Epithelial cell of umbilical artery (primary cell): ENCODE measurements at places on chromosomes 13 and 19. TPM values are rescaled to one million over a fixed set of nuclear protein-coding genes. Genes with fewer than 3 reads are reported as not detected.

Gene EFNB2
- 112 and 192 TPM in 2 replicates for total RNA-seq

Gene MBD3L3
- not detected in 2 replicates for total RNA-seq

Gene KLK15
- not detected in 2 replicates for total RNA-seq

Gene TJP3
- total RNA-seq: not detected in 2 replicates

Gene TEX29
- total RNA-seq: not detected in 2 replicates

Gene GARRE1
- 27.3 and 45.3 TPM in 2 replicates for total RNA-seq

Gene NLRP4
- total RNA-seq: not detected in 2 replicates

Gene ALG5
- total RNA-seq: 52.6 and 61.6 TPM in 2 replicates

Gene FBXL3
- total RNA-seq: 44.8 and 55.2 TPM in 2 replicates

Gene C1QTNF9B
- total RNA-seq: not detected in 2 replicates

Gene CASP14
- total RNA-seq: not detected in 2 replicates

Gene HSD17B14
- total RNA-seq: 5.8 and 13.2 TPM in 2 replicates

Gene TNFRSF19
- total RNA-seq: 0.46 and 0.65 TPM in 2 replicates

Gene DAPK3
- 200 and 204 TPM in 2 replicates for total RNA-seq

Gene SERTM1
- total RNA-seq: under 0.01 TPM in 1 of 2 replicates, not detected in the other

Gene MEIS3
- total RNA-seq: 0.32 and 0.46 TPM in 2 replicates

Gene KISS1R
- not detected in 2 replicates for total RNA-seq

Gene CAPS
- total RNA-seq: 0.97 and 2.0 TPM in 2 replicates

Gene ELF1
- total RNA-seq: 49.4 and 85.0 TPM in 2 replicates

Gene NKPD1
- total RNA-seq: 0.30 and 0.32 TPM in 2 replicates

Gene MAST1
- under 0.01 and 0.65 TPM in 2 replicates for total RNA-seq

Gene SH2D3A
- 0.61 TPM in 1 of 2 replicates, not detected in the other for total RNA-seq

Gene ZNF677
- total RNA-seq: 17.5 and 18.2 TPM in 2 replicates

Gene INAFM1
- 0.65 TPM in 1 of 2 replicates, not detected in the other for total RNA-seq

Gene TMEM238
- 0.65 TPM in 1 of 2 replicates, not detected in the other for total RNA-seq

Gene RASL11A
- 2.6 and 3.3 TPM in 2 replicates for total RNA-seq

Gene COX6B1
- total RNA-seq: 282 and 403 TPM in 2 replicates

Gene FAM83E
- total RNA-seq: 0.65 and 1.1 TPM in 2 replicates

Gene FAM124A
- total RNA-seq: 1.6 and 3.6 TPM in 2 replicates

Gene CYP2A6
- not detected in 2 replicates for total RNA-seq

Gene TUBA3C
- not detected in 2 replicates for total RNA-seq
